ENCODE measurements at places on chromosomes 16 and 17.

- no peak for DNase-seq
Observed at GRCh38 chr17:55344514-55344997, 77.1 kb downstream of the MMD start.

GRCh38 chr17:38569701-38570512 lies 35.8 kb downstream of the SRCIN1 start:
- DNase-seq: no peak

DNA sequence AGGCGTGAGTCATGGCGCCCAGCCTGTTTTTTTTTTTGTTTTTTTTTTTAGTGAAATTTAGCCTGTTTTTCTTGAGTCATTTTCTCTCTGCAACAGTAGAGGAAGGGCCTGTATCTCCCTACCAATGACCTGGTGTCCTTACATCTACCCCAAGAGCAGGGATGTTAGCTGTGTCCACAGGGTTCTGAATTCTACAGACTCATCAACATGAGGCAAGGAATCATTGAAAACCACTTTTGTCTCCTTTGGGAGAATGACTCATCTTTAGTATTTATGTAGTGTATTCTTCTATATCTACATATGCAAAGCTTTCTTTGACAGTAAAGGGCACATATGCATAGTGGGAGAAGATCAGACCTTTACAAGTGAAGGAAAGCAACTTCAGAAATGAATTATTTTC lies 105.3 kb downstream of the SPECC1 start:
- DNase-seq: no peak

DNA sequence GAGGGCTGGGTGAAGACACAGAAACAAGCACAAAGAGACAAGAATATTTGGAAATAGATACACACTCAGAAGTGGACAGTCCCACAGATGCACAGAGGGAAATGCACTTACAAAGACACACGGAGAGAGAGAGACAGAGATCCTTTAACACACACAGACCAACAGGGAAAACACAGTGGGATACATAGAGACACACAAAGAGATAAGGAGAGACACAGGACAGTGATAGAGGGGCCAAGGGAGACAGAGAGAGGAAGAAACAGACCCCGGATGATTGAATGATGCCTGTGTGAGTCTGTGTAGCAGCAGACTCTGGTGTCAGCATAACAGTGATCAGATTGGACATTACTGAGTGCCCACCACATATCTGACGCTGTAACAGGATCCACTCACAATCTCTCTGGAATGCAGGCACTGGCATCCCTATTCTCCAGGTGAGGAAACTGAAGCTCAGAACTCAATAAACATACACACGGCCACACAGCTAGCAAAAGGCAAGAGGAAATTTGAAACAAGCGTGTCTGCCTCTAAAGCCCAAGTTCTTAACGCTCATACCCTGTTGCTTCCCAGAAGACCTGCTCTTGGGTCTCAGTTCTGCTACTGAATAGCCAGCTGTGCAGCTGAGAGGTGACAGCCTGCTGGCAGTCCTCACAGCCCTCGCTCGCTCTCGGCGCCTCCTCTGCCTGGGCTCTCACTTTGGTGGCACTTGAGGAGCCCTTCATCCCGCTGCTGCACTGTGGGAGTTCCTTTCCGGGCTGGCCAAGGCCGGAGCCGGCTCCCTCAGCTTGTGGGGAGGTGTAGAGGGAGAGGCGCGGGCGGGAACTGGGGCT lies 186.3 kb upstream of the NLRP1 start:
- DNase-seq: no peak

DNA sequence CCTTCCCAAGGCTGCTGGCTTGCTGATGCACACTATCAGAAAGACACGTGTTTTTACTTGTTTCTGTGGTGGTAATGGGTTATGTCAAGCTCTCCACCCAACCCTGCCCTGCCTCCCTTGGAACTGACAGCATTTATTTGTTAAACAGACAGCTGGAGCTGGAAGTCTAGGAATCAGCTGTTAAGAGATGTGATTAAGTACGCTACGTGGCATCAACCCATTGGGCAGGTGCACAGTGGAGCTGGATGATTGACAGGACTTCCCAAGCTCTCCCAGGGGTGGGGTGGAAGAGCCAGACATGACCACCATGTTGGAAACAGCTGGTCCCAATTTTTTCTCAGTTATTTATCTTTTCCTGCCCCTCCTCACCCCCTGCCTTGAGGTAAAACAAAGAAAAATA lies 49.4 kb downstream of the ADAMTS18 start:
- no peak for DNase-seq
